H7 (cell line): ENCODE measurements at places on chromosomes 5 and 9.

DNA sequence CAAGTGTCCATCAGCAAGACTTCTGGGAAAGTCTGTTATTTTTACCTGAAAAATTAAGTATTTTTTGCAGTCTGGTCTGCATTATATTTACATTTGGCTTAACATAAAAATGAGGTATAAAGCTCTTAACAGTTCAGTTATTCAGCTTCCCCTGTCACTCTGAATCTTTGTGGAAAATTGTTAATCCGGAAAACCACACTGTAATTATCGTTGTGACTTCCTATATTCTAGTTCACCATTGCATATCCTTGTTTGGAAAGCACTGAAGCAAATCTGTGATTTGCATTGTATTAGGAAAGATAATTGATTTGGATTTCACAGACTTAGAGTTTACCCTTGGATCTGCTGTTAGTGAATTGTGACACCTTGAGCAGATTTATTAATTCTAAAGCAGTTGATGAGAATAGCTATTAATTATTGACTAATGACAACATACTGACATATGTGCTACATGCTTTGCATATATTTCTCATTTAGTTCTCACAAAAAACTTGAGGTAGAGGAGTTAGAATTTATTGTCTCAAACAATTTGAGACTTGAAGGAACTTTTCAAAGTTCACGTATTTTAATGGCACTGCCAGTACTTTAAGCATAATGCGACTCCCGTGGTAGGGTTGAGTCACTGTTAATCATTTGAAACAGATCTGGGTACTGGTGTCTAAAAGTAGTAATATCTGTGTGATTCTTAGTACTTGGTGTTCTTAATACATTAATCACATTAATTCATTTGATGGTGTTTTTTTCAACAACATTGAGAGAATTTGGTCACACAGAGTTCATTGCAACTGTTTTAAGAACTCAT is 71.8 kb upstream of the LRRC70 start:
- DNase-seq = no peak

DNA sequence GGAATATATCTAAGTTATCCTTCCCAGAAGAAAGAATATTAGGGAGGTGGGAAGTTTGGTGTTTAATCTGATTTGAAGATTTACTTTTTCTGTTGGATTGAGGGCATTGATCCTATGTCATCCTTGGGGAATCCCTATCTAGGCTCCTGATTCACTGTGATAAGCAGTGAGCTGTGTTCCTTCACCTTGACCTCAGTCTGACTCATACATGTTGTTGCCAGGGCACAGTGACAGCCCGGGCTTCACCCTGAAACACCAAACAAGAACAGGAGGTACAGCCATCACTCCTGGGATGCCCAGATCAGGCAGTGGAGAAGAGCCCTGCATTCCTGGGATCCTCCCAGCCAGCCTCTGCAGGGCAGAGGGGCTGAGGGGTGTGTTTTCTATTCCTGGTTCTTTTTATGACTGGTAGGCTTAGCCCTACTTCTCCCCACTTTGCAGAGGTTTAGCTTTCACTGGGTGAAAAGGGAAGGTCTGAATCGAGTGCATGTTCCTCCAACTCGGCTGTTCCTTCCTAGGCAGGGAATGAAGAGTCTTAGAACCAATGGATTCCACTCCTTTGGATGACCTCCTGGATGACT is 3.1 kb upstream of the FAM53C start:
- no peak for DNase-seq

- peak; percentile 55 for DNase-seq
Observed at GRCh38 chr5:146533260-146533857, 17.4 kb upstream of the GPR151 start.

DNA sequence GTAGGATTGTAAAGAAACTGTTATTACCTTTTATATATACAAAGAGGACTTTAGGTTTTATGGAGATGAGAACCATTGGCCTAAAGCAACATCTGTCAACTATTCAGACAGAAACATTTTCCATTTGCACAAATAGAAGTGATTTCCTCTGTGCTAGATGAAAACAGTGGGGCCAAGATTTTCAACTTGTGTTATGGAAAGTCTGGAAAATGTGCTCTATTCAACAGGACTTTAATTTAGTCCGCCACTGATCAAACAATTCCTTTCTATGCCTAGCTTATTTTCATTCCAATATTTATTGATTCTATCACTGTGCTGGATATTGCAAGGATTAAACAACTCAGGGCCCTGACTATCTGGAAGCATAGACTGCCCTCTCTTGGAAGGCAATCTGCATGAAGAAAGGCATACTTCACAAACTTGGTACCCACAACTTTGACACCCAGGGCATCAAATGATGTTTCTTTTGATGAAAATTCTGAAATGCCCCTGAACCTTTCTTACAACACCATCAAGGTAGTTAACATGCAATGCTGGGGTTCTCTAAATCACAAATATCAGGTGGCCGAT is 126.6 kb upstream of the HMHB1 start:
- no peak for DNase-seq

GRCh38 chr9:68995776-68996175 is 18.1 kb downstream of the PRKACG start:
- no peak for DNase-seq
